ENCODE measurements at places on chromosomes 5 and 9.

GRCh38 chr5:40484495-40484894 lies 195.2 kb upstream of the PTGER4 start:
- no peak for DNase-seq

DNA sequence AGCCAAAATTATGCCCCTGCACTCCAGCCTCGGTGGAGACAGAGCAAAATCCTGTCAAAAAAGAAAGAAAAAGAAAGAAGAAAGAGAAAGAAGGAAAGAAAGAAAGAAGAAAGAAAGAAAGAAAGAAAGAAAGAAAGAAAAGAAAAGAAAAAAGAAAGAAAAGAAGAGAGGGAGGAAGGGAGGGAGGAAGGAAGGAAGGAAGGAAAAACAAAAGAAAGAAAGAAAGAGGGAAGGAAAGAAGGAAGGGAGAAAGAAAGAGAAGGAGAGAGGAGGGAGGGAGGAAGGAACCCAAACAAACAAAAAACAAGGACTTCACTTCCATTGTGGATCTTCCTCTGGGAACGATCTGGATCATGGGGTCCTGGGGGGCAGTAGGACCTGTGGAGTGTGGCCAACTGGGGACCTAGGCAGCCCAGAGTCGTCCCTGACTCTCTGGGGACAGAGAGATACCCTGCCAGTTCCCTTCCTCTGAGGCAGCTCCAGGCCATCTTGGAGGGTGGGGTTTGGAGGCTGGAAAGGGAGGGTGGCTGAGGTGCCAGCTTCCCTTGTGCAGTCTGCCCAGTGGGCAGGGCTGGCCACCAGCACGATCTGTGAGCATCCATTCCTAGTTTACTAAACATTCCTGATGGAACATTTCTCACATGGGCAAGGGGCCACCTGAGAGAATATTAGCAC lies 216.8 kb downstream of the PAX5 start:
- DNase-seq = no peak

DNA sequence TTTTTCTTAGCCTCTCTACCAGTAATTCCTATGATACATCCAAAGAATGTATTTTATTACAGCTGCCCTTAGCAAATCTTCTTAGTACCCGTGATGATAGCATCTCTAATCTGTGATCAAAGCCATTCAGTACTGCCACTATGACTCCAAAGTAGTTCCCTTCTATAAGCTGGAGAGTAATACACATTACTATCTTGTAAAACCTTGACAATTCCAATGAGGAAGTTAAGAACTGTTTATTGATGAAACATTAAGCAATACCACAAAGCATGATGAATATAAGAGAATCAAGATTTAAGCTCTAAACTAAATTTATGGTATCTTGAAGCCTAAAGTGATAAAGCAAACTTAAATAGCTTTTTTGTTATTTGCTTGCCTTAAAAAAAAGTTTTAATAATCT lies 86.1 kb downstream of the SMIM23 start:
- no peak for DNase-seq

DNA sequence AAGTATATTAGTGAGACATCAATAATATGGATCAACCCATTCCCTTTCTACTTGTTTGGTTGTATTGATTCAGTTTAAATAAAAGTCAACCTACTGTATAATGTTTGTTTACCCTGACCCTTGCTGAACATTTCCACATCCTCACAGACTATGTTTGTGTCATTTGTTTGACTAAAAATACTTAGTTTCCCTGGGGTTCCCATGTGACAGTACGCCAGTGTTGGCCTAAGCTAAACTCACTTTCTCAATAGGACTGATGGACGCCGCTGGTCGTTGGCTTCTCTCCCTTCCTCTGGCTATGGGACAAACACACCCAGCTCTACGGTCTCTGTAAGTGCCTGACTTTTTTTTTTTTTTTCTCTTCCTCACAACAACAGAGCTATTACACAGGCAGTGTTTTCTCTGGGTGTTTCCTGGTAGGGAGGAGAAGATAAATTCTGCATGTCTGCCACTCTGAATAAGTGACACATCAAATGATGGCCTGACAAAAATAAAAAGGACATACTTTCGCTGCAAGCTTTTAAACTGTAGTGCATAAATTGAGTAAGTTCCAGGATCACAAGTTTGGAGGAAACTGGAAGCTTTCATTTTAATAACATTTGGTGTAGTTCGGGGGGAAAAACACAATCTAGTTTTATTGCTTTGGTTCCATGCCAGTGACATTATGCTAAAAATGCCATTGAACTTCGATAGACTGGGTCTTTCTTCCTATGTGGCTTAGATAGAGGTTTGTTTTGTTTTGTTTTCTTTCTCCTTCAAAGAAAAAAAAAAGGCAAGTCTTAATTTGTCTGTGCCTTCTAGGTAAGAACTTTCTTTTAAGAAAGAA lies 101.0 kb downstream of the CD180 start:
- no peak for DNase-seq

GRCh38 chr9:6551136-6551535 lies 94.4 kb downstream of the GLDC start:
- DNase-seq = no peak

- no peak for DNase-seq
These were observed 47.0 kb downstream of the PLK2 start for GRCh38 chr5:58412932-58413331.

Measured in NCI-H510A (cell line).